HTR-8/SVneo (cell line): ENCODE measurements at places on chromosomes 16 and 17.
A peak's percentile ranks its signal among the peaks of the same experiment; 100 is the strongest.

DNA sequence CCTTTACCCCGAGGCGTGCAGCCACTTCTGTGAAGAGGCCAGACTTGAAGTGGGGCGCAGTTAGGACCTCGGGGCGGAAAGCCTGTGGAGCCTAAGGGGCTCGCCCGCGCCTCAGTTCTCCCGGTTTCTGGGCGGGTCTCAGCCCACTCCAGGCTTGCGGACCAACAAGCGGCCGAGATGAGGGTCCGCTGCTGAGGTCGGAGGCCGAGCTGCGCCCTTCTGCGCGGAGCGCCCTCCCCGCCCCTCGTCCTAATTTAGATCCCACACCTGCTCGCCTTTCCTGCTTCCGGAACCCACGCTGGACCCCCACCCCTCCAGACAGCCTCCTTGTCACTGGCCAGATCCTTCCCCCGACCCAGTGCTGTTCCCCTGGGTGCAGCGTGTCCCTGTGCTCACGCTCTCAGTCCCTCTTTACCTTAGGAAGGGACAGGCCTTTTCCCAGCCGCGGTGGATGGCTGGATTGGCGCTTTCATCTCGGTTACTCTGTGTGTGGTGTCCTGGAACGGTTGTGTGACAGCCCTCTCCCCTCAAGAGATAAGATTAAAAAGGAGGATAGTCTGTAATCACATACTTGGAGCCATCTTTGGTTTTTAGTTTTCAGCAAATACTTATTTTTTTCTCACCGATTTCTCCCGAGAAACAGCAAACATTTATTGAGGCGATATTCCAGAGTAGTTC lies 933 bp upstream of the ATXN7L3 start:
- DNase-seq = peak; percentile 38

DNA sequence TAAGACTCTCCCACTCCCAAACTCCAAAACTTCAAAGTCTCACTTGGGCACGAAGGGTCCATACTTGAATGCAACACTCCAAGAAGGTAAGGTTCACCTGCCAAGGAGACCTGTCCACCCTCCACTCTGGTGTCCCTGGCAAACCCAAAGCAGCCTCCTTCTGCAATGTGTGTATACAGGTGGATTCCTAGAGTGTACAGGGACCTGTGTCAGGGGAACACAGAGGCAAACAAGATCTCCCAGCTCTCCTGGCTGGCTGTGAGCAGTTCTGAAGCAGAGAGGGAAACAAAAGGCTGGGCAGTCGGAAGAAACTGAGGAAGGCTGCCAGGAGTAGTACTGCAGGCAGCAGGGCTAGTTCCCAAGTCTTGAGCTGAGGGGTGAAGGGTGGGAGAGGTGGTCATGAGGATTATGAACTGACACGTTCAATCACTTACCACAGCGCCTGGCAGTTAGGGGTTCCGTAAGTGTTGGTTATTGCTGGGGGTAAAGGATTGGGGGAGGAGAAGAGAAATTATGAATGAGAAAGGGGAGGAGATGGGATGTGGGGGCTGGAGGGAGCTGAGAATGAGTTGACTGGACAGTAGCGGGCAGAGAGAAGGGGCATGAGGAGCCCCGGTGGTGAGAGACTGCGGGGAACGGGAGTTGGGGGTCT lies 795 bp downstream of the KCTD13 start:
- DNase-seq = no peak

GRCh38 chr16:7086822-7087616 lies 245.6 kb upstream of the RBFOX1 start:
- DNase-seq = no peak

DNA sequence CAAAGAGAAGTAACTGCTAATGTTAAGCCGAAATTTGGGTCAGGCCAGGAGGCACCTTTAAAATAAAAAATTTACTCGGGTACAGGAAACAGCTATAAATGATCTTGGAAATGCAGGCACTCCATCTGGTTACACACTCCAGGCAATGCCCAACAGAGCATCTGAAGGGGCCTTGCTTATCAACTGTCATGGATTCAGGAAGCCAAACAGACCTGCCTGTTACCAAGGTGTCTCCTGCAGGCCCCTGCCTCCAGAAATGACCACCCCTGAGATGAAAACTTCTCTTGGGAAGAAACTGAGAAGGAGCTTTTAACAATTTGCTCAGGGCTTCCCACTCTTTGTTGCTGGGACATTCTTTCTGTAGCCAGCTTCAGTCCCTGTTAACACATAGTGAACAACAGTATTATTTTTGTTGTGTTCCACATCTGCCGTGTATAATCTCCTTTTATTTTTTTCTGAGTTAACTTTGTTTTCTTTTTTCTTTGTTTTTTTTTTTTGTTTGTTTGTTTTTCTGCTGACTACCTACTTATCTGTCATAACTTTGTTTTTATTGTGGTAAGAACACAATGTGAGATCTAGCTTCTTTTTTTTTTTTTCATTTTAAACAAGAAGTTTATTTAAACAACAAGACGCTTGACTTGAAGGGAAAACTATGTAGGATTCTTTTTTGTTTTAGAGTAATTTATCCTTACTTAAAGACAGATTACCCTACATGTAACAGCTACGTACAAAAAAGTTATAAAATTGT lies 18.7 kb upstream of the ATP5MC1 start:
- DNase-seq = no peak

DNA sequence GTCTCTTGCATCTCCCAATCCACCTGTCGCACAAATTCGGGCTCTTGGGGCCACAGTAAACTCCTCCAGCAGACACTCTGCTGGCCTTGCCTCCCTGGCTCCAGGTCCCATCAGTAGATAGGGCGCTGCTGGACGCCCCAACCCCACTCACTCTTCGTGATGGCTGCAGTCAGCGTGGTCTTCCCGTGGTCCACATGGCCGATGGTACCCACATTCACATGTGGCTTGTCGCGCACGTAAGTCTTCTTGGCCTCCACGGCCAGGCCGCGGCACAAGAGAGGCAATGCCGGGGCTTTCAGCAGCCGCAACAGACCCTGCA lies 428 bp downstream of the TUFM start:
- DNase-seq = no peak

GRCh38 chr17:59521465-59522126 lies 43.8 kb upstream of the DHX40 start:
- peak; percentile 95 for DNase-seq

GRCh38 chr17:47099451-47099986 lies 89.6 kb downstream of the CDC27 start:
- DNase-seq = no peak
